ENCODE measurements at places on chromosomes 6 and 20. TPM values are rescaled to one million over a fixed set of nuclear protein-coding genes. Genes with fewer than 3 reads are reported as not detected.

- DNase-seq, result no peak
Observed at GRCh38 chr6:47587493-47587892, 109.9 kb downstream of the CD2AP start.

Gene MANEA
- 18.7 TPM for total RNA-seq

DNA sequence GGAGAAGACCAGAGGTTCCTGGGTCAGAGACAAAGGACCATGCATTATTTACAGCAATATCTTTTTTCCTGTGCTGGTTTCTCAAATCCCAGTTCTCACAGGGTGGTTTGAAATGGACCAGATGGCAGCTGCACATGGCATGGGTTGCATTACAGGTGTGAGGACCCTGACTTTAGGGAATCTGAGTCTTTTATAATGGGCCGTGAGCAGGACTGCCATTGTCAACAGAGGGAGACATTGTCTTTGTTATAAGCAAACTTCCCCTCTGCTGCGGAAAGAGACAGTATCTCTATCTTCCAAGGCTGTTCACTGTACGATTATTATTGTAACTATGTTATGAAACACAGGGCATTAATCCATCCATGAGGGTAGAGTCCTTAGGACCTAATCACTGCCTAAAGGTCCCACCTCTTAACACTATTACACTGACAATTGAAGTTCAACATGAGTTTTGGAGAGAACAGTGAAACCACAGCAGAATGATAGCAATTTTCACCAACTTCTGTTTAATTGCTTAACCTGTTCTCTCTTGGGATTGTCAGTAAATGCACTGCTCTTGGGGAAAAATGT lies 156.1 kb upstream of the AGPAT4 start:
- no peak for DNase-seq

DNA sequence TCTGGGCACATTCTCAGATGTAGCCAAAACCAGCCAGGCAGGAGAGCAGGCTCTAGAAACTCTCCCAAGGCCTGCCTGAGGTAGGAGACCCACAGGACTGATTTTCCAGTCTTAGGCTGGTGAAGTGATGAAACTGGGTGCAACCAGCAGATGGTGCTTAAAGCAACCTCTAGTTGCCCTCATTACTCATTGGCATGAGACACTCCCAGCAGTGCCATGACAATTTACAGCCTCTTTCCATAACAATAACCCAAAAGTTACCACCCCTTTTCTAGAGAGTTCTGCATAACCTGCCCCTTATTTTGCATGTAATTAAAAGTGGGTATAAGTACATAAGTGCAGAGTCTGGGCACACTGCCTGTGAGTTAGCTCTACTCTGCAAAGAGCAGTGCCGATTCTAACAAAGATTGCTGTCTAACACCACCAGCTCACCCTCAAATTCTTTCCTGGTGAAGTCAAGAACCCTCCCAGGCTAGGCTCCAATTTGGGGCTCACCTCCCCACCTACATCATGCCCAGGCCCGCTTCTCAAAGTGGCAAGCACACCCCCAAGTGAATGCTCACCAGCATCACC lies 14.4 kb upstream of the GPR6 start:
- DNase-seq, result no peak

GRCh38 chr6:20564269-20564668 lies 30.0 kb downstream of the CDKAL1 start:
- DNase-seq, result no peak

GRCh38 chr20:58328836-58329235 lies 19.3 kb downstream of the RAB22A start:
- DNase-seq, result no peak

Gene B3GAT2
- total RNA-seq, result 0.05 TPM

Gene PHACTR1
- not detected for total RNA-seq

GRCh38 chr6:162251257-162251656 lies 476.3 kb downstream of the PRKN start:
- no peak for DNase-seq

DNA sequence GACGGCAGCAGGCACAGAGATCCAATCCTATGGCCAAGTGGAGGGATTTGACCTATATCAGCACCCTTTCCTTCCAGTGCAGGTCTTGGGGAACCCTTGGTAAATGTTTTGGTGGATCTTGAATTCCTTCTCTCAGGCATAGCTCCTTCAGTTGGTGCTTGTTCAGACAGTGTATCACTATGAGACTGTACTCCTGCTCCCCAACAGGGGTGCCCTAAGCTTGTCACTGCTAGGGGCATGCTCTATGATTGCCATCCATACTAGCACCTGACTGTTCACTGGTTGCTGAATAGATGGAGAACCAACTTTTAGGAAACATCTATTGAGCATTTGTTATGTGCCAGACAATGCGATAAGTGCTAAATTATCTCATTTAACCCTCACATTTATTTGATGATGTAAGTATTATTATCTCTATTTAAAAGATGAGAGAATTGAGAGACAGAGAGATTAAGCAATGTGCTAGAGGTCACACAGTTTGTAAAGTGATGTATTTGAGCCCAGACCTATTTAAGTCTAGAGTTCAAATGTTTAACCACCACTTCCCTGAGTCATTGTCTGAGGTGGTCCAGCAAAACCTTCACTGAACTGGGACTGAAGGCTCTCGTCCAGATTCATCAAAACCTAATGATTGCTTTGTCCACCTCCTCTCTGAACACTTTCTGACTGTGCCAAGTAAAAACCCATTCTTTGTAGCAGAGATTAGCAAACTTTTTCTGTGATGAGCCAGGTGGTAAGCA lies 34.3 kb downstream of the ADGRF1 start:
- no peak for DNase-seq

Gene RSPO3
- not detected for total RNA-seq

GRCh38 chr6:143241911-143242310 lies 181.2 kb downstream of the AIG1 start:
- DNase-seq, result no peak

DNA sequence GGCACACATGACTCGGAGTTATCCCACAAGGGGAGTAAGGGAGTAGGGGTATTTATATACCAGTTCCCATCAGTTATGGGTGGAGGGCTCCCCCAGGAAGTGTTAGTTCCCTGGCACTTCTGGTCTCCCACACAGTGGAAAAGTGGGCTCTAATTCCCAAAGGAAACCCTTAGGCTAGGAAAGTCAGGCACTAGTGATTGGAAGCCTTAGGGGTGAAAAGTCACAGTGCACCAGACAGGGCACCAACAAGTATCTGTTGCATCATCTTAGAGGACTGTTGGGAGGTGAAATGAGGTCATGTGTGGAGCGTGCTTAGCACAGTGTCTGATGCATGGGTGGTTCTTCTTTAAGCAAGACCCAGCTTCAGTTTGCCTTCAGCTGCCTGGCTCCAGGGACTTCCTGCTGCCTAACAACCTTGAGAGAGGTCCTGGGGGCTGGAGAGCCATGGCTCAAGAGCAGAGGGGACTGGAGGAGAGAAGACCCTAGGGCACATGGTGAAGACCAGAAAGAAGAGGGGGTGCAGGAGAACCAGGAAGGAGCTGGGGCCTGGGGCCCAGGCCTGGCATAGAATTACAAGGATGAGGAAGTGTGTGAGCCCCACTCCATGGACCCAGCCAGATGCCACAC lies 7.5 kb upstream of the FOXP4 start:
- no peak for DNase-seq

DNA sequence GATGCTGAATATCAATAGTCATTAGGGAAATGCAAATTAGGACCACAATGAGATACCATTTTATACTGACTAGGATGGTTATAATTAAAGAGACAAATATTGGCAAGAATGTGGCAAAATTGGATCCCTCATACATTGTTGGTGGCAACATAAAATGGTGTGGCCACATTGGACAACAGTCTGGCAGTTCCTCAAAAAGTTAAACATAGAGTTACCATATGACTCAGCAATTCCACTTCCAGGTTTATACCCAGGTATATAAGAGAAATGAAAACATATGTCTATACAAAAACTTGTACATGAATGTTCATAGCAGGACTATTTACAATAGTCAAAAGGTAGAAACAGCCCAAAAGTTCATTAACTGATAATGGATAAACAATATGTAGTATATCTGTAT lies 2.0 kb upstream of the CRIP3 start:
- no peak for DNase-seq

DNA sequence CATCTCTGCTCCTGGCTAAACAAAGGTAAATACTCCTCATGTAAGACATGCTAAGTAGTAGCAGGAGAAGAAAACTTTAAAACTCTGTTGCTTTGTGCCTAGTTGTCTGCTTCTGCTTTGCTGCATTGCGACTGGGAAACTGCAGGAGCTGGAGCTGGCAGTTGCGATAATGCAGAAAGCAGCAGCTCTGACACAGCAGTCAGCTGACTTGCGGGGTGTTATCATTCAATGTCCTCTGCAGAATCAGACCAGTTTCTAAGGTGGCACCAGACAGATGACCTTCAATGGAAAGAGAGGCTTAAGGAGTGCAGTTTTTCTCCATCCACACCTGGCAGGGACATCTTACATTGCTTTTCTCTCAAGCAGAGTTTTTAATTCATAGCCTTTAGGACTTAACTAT lies 69.9 kb upstream of the SOX4 start:
- no peak for DNase-seq

Gene ATP9A
- total RNA-seq, result 1.4 TPM

DNA sequence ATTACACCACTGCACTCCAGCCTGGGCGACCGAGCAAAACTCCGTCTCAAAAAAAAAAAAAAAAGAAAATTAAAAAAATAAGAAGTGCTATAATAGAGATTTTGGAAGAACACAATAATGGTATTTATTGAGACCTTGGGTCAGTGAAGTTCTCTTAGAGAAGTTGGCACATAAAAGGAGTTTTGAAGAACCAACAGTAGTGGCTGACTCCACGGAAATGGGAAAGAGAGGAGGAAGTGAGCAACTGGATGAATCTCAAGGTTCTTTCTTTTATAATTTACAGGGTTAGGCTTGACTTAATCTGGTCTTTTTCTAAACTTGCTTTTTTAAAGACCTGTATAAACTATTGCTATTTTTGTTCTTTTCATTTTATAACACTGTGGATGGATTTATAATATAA lies 52.8 kb downstream of the TOMM6 start:
- DNase-seq, result no peak

- no peak for DNase-seq
Observed at GRCh38 chr20:23187751-23188150, 101.6 kb upstream of the CD93 start.

Gene HMGN3
- 39.8 TPM for total RNA-seq

- no peak for DNase-seq
Observed at GRCh38 chr20:49381558-49382493, 100.6 kb downstream of the KCNB1 start.

GRCh38 chr6:154579485-154579884 lies 69.0 kb upstream of the CNKSR3 start:
- DNase-seq, result no peak

- DNase-seq, result peak; percentile 89
Observed at GRCh38 chr6:31270788-31271640, 878 bp downstream of the HLA-C start.

Gene KCNK16
- not detected for total RNA-seq

GRCh38 chr6:119985952-119986736 lies 636.6 kb upstream of the MAN1A1 start:
- DNase-seq, result no peak

Gene FNDC1
- total RNA-seq, result not detected

Gene ATAT1
- 8.7 TPM for total RNA-seq

GRCh38 chr6:168301648-168302398 lies 17.8 kb downstream of the DACT2 start:
- DNase-seq, result no peak

Gene CDSN
- total RNA-seq, result not detected

DNA sequence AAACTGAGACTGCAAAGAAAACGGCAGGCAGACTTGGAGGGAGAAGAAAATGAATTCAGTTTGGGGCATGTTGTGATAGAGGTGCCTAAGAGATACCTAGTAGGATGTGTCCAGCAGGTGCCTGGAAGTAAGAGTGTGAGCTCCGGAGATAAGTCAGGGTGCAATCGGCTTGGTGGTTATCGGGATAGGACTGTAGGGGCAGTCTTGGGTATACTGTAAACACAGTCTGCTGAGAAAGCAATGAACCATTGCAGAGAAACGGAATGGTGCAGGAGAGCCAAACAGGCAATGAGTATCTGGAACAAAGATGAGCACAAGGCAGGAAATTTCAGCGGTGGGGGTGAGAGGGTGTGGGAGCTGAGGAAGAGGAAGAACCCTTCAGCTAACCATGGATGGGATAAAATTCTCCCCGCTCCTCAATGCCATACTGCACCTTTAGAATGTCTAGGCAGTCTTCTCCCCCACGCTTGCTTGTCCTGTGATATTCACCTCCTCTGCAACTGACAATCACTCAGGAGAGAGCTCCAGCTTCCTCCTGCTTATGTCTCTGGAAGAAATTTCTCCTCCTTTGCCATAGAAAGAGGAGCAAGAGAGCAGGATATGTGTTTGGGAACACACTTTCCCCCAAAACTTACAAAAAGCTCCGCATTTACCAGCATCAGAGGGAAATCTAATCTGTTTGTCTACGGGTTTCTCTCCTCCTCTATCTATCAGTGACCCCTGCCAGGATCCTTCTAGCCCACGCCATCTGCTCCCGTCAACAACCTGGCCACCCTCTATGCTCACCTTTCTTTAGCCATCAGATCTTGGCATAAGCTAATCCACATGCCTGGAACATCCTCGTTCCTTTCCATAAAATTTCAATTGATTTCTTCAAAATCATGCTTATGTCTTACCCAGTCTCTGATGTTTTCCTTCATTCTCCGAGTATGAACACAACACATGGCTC lies 381.7 kb upstream of the JARID2 start:
- DNase-seq, result no peak

GRCh38 chr20:62323146-62323979 lies 20.6 kb downstream of the ADRM1 start:
- no peak for DNase-seq

Gene TGIF2
- 39.7 TPM for total RNA-seq

Gene NNAT
- total RNA-seq, result 0.48 TPM

- no peak for DNase-seq
Observed at GRCh38 chr6:9398071-9398766, 962.9 kb upstream of the SLC35B3 start.

Gene NOX3
- total RNA-seq, result not detected

Gene RAET1E
- not detected for total RNA-seq

- peak; percentile 79 for DNase-seq
Observed at GRCh38 chr6:26457806-26458688, at the start of gene BTN2A1. Gene BTN2A1 (plus strand): TSS chr6:26457955. CDS start chr6:26458637, 682 bp downstream.

Gene GTPBP2
- total RNA-seq, result 72.6 TPM

Gene PGC
- total RNA-seq, result not detected

Gene TAAR1
- total RNA-seq, result not detected

Gene MBOAT1
- total RNA-seq, result 14.0 TPM

GRCh38 chr20:25336561-25337422 lies 53.8 kb downstream of the ABHD12 start:
- no peak for DNase-seq

DNA sequence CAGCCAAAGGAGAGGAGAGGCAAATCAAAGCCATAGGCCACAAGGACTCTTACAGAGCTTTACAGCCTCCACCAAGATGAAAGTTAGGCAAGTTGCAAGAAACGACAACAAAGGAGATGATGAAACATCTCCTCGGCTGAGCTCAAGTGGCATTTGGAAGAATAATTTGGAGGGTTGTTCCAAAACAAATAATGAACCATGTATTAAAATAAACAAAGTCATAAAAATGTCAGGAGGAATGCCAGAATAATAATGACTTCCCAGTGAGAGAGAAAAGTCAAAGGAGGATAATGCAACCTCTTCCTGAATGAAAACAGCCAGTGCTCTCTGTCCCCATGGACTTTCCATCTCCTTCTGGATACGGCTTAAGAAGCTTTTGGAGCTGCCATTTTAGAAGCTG lies 371.4 kb upstream of the ID4 start:
- no peak for DNase-seq
